ENCODE measurements at places on chromosomes 3 and 15.

DNA sequence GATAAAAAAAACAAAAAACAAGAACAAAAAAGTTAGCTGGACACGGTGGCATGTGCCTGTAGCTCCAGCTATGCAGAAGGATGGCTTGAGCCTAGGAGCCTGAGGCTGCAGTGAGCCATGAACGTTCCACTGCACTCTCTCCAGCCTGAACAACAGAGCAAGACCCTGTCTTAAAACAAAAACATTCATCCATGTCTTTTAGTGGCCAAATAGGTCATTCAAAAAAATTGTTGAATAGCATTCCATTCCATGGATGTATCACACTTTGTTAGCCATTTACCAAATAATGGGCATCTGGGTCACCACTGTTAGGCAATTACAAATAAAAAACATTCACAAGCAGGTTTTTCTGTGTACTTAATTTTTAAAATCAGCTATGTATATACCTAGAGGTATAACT, 139.7 kb downstream of the STAG1 start:
- no peak for DNase-seq

- no peak for DNase-seq
These were observed 249.9 kb upstream of the CTDSPL start for GRCh38 chr3:37611771-37612170.

DNA sequence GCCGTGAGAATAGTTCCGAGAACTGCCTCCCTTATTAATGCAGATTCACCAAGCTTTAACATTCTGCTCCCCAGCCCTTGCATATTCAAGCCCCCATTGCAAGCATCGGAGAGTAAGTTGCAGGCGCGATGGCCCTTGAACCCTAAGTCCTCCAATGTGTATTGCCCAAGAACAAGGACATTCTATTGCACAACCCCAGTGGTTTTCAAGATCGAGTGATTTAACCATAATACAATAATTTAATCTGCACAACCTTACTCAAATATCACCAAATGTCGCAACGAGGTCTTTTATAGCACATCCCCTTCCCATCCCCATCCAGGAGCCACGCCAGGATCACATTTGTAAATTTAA, 21.7 kb upstream of the PLXND1 start:
- DNase-seq, result no peak

DNA sequence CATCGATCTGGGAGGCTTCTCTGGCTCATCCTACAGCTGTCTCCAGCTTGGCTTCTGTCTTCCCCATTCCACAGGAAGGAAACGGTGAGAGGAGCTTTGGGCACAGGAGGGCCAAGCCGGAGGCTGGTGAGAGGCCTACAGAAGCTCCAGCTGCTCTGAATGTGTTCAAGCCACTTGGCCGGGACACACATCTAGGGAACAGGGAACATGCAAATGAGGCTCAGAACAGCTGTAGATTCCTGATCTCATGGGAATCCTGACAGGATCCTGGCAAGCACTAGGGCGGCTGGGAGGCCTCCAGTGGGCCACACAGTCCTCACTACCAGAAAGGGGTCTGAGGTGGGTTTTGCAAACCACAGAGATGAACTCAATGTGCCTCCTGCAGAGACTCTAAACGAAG, 13.7 kb downstream of the SEMA5B start:
- no peak for DNase-seq

GRCh38 chr3:101617478-101617877, 43.5 kb downstream of the PCNP start:
- no peak for DNase-seq

DNA sequence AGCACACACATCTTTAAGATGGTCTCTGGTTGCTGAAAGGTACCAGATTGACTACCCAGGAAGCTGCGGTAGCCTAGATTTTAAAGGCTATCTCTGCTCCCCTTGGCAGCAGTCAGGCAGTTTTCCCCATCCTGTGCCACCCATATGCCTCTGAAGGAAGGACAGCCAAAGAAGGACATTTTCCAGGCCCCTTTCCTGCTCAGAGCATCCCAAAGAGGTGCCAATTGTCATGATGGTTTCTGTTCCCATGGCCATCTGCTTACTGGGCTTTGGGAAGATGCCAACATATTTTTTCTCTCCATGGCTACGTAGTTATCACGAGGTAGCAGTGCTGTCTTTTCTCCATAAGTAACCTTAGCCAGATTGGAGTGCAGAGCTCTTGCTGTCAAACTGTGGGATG, 39.7 kb downstream of the UNC13C start:
- DNase-seq, result peak; percentile 3

DNA sequence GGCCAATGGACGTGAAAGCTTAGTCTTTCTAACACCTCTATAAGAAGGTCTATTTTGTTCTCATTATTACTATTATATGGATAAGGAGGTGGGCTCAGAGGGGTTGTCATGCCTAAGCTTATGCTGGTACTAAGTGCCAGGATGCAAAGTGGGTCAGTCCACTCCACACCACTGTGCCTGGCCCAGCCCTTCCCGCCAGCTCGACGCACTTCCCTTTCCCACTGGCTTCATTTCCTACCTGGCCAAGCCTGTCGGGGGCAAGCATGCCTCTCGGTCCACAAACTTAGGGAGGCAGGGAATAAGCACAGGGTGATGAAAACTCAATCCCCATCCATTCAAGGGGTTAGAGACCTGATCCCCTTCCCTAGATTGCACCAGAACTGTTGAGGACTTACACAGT, 5.9 kb upstream of the SYNM start:
- DNase-seq, result no peak

DNA sequence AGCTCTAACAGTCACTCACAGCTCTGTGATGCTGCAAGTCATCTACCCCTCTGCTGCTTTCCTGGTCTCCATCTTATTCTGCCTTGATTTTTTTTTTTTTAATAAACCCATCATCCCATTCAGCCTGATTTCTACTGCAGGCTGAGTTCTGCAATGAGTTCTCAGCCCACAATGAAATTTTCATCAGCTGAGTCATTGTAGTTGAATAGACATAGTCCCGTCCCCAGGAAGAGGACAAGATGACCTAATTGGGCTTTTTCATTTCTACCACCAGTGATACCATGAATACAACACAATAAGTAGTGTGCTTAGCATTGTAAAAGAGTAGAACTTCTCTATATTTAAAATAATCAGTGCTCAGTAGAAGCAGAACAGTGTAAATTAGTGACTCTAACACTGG, 59.3 kb downstream of the C3orf85 start:
- no peak for DNase-seq

GRCh38 chr3:120642368-120642948, 39.6 kb downstream of the HGD start:
- no peak for DNase-seq

DNA sequence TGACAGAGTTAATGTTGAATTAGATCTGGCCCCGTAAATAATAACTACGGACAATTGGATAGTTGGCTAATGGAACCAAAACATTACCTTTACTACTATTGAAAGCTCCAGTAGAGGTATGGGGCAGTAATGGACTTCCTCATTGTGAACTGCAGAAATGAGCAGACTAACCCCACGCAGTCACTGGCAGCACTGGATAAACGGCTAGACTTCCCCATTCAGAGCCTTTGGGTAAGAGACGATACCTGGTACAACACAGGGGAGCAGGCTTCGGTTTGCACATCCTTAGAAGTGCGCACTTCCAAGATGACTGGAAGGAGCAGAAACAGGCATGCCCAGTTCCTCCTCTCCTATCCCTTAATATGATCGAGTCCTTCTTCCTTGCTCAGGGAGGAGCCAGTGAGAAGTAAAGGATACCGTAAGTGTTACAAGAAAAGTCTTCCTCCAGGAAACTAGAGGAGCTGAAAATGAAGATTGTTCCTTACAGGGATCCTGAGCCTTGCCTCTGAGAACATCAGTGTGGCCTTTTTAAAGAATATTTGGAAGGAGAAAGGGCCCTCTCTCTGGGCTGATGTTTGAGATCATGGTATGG, 100.5 kb upstream of the NECTIN3 start:
- DNase-seq, result no peak

- DNase-seq, result no peak
These were observed 6.1 kb upstream of the LRRC15 start for GRCh38 chr3:194375473-194376240.

DNA sequence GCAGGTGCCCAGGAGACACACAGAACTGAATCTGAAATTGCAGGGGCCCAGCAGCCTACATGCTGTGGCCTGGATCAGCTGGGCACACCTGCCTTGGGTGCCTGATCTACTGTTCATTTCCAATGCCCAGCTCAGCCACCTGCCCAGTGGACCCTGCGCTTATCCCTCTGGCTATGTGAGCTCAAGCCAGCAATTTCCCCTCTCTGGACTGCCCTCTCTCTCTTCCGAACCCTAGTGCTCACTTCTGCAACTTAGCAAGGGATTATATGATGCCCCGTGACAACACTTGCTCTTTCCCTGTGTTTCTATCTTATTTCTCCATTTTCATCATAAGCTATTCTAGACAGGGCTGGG, 276.0 kb downstream of the UACA start:
- no peak for DNase-seq

- no peak for DNase-seq
These were observed 195.4 kb downstream of the RAP2B start for GRCh38 chr3:153357436-153357835.

- DNase-seq, result no peak
These were observed 335.7 kb upstream of the PPP2R3A start for GRCh38 chr3:135629701-135630408.

DNA sequence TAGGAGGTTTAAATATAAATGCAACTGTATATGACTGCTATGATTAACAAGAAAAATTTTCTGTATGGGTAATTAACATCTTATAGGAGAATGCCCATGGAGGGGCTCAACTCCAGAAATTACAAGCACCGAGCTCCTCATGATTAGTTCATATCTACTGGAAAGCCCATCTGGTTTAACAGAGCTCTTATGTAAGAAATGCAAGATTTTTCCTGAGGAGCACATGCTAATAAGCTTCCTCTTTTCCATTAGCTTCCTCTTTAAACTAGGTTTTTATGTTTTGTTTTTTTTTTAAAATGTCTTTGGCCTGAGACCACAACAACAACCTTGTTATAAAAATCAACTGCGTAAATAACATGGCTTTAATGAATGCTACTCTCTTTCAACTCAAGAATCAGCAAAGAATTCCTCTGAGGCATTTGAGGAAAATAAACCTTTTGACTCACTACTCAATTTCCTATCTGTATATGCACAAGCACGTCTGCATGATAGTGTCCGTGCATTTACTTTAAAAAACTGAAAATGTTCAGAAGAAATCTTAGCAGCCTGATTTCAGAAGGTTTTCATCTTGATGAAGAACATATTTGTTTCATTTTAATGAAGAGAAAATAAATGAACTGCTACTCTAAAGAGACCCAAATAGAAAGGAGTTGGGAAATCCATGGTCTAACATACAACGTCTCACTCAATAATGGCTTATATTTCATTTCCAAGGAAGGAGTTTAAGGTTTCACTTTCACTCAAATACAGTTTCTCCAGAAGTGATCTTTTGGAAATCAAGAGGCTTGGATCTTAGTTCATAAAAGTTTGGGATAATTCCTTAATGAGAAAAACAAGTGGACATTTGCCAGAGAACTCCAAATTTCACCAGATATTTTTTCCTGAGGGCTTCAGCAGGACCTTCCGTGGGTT, 180.8 kb downstream of the KCNAB1 start:
- DNase-seq, result no peak

DNA sequence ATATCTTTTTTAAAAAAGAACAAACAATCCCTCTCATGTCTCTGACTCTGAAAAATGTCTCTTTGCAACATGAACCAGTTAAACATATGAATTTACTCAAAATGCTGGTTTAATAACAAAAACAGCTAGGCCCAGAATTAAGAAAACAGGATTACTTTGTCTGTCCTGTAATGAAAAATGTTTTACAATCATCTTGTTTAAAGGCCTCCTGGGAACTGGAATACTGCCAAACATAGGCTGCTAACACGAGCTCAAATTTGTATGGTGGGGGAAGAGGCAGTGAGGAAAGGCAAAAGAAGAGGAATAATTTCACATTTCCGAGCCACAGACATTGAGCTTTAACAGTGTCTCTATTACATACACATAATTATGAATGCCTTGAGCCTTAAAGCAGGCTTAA, 61.7 kb upstream of the PPIB start:
- no peak for DNase-seq

- DNase-seq, result no peak
These were observed 950.1 kb downstream of the DIPK2A start for GRCh38 chr3:144921710-144922109.

- no peak for DNase-seq
These were observed 5.8 kb downstream of the TASOR start for GRCh38 chr3:56677286-56677685.

- no peak for DNase-seq
These were observed 18.9 kb upstream of the GOLGB1 start for GRCh38 chr3:121768452-121768851.

- DNase-seq, result no peak
These were observed 12.4 kb downstream of the PIF1 start for GRCh38 chr15:64813075-64813474.

DNA sequence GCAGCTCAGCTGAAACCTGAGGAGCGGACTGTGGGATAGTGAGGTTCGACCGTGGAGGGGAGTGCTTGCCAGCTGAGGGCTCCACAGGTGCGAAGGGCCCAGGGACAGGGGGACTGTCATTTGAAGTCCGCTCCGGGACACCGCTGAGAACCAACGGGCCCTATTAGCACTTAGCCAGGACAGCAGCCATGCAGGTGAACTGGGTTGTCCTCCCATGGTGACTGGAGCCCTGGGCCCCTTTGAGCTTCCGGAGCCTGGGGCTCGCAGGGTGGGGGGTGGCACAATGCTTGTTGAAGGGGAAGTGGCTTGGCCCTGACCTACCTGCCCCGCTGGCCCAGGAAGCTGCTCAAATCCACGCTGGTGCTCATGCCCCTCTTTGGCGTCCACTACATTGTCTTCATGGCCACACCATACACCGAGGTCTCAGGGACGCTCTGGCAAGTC, 24.7 kb downstream of the PTH1R start:
- DNase-seq, result no peak

GRCh38 chr15:41334293-41335120, 1.8 kb downstream of the NUSAP1 start:
- DNase-seq, result no peak

GRCh38 chr15:57384024-57384423, 7.7 kb downstream of the CGNL1 start:
- no peak for DNase-seq

GRCh38 chr3:105836533-105836932, 32.3 kb downstream of the CBLB start:
- DNase-seq, result no peak

- peak; percentile 27 for DNase-seq
These were observed 54.3 kb downstream of the NTRK3 start for GRCh38 chr15:88202231-88202630.

DNA sequence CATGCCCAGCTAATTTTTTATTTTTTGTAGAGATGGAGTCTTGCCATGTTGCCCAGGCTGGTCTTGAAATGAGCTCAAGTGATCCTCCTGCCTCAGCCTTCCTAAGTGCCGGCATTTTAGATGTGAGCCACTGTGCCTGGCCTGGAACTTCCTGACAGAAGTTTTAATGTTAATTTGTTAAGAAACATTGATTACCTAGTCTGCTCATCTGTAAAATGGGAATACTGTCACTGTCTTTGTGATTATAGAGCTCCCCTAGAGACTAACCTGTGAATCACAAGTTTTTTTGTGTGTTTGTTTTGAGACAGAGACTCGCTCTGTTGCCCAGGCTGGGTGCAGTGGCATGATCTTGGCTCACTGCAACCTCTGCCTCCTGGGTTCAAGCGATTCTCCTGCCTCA, 4.3 kb upstream of the EIF3J start:
- DNase-seq, result no peak

- DNase-seq, result no peak
These were observed 12.1 kb downstream of the ATP13A3 start for GRCh38 chr3:194474675-194475074.

All from anterior cingulate cortex (tissue), 58 donors.